ENCODE measurements at places on chromosomes 2 and 18. TPM values are rescaled to one million over a fixed set of nuclear protein-coding genes. Genes with fewer than 3 reads are reported as not detected.

Gene ACMSD
- total RNA-seq = not detected

Gene PPIG
- 56.1 TPM for total RNA-seq

Gene TGFA
- 8.6 TPM for total RNA-seq

Gene FAM136A
- 38.3 TPM for total RNA-seq

Gene CYTIP
- total RNA-seq = 276 TPM

Gene C2orf78
- not detected for total RNA-seq

Gene SCTR
- total RNA-seq = not detected

Gene LOXHD1
- 0.11 TPM for total RNA-seq

Gene CFAP53
- 0.20 TPM for total RNA-seq

Gene DLGAP1
- total RNA-seq = not detected

Gene TOGARAM2
- 53.2 TPM for total RNA-seq

Gene TDRD15
- 0.21 TPM for total RNA-seq

Gene EFHD1
- 0.58 TPM for total RNA-seq

Gene RUFY4
- total RNA-seq = 1.8 TPM

Gene SLC19A3
- total RNA-seq = not detected

Gene C1D
- total RNA-seq = 30.3 TPM

Gene LOXL3
- total RNA-seq = 2.0 TPM

Gene FSHR
- total RNA-seq = not detected

Gene MYL1
- total RNA-seq = not detected

Gene BMP10
- total RNA-seq = not detected

Gene GPR39
- total RNA-seq = not detected

Gene SKA1
- total RNA-seq = 1.2 TPM

Gene TLX2
- 0.23 TPM for total RNA-seq

Gene REG1B
- not detected for total RNA-seq

Gene OSBPL1A
- total RNA-seq = 32.5 TPM

Gene SPATA3
- total RNA-seq = not detected

Gene DYSF
- 12.4 TPM for total RNA-seq

Gene TUBA3E
- not detected for total RNA-seq

Gene GALNT1
- 49.2 TPM for total RNA-seq

Gene DIPK1C
- not detected for total RNA-seq

Gene LYG2
- not detected for total RNA-seq

Gene IGFBP2
- total RNA-seq = not detected

Gene CCDC141
- total RNA-seq = 2.0 TPM

Gene MCEE
- 8.7 TPM for total RNA-seq

Gene IL36A
- total RNA-seq = not detected

Gene RNF152
- total RNA-seq = 0.49 TPM

Gene CDC42EP3
- total RNA-seq = 73.9 TPM

Gene C2orf80
- not detected for total RNA-seq

Gene NEU4
- 0.39 TPM for total RNA-seq

Gene KANSL1L
- 11.2 TPM for total RNA-seq

Gene RAX
- not detected for total RNA-seq

Gene ANKRD36B
- 76.5 TPM for total RNA-seq

Gene FAM117B
- total RNA-seq = 11.6 TPM

Gene ABCB11
- 0.07 TPM for total RNA-seq

Gene PJVK
- total RNA-seq = 1.3 TPM

Gene ZNF638
- total RNA-seq = 113 TPM

Gene LYG1
- total RNA-seq = 4.0 TPM
